Activated gamma-delta T cell treated with anti-CD3 and anti-CD28 coated beads, Interleukin-2, amount 50 U/mL, for 16 hours (primary cell): ENCODE measurements at places on chromosomes 3 and 15.

- DNase-seq, result no peak
Observed at GRCh38 chr3:55899887-55900286, 412.8 kb upstream of the WNT5A start.

GRCh38 chr3:5116538-5116937, 5.6 kb upstream of the ARL8B start:
- no peak for DNase-seq

- DNase-seq, result no peak
Observed at GRCh38 chr3:63795438-63795837, 23.7 kb upstream of the C3orf49 start.

DNA sequence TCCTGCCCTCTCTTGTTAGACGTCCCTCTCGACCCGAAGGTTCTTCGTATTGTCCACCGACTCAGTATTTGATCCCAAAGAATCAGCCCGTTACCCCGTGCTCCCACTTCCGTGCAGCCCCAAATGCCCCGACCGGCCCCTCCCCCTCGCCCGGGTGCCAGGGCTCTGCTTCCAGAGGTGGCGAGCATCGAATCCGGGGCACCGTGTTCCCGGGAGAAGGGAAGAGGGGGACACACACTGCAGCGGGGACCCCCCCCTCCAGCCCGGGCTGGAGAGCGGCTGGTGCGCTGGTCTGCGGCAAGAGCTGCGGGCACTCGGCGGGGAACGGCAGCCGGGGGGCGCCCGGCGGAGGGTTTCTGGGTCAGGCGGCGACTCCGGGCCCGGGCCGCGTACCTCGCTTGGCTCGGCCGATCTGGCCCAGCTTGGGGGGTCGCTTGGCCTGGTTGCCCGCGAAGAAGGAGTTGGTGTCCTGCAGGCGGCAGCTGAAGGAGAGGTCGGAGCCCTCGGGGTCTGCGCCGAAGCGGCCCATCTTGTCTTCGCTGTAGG, 556 bp downstream of the CAMK2N2 start:
- DNase-seq, result no peak

DNA sequence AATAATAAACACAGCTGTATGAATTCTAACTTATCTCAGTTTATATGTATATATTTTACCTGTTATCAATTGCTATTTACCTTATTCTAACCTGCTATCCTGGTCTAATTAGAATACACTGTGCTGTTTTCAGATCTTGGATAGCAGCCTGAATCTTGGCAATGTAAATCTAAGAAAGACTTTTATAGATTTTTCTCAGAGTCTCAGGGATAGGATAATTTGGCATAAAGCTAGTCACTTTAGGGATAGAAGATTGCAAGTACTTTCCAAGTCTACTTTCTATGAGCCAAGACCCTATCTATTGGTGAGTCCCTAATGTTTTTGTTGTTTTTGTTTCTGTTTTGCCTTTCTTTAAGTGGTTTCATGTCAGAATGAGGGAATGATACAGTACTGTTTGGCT, 695.7 kb downstream of the NAALADL2 start:
- no peak for DNase-seq

DNA sequence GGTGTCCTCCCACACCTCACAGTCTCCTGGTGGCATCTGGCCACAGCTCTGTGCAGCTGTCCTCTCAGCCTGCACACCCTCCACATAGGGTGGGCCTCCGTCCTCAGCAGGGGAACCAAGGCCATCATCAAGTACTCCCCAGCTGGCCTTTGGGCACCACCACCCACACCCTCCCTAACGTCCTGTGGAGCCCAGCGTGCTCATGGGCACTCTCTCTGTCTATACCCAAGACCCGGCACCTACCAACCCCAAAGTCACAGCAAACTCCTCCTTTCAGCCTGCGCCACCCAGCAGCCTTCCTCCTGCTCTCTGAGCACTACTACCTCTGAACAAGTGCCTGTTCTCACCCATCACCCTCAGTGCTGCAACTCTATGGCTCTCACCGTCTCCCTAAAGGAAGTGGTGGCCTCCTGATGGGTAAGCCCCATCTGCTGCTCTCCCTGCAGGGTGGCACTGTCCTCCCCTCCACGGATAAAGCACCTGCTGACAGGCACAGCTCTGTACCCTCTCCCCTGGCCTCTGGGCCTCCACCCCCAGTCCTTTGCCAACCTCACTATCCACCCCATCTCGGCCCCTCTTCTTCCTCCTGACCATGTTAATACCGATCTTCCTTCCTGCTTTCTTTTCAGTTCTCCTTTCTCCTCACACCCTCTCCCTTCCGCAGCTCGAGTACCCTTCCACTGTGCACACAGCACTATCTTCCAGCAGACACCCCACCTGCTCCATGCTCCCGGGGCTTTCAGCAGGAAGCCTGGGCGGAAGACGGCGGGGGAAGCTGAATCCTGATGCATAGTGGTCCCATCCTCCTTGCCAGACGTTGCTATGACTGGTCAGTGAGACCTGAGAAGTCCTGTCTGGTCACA, 31.5 kb downstream of the SLC41A3 start:
- no peak for DNase-seq

GRCh38 chr15:41881550-41881919, 12.3 kb downstream of the SPTBN5 start:
- no peak for DNase-seq
